Cardiac muscle cell (in vitro differentiated cells and primary cell): ENCODE measurements at places on chromosomes 5 and 9. TPM values are rescaled to one million over a fixed set of nuclear protein-coding genes. Genes with fewer than 3 reads are reported as not detected.

GRCh38 chr5:52853650-52854049 is 65.9 kb downstream of the ITGA1 start:
- H3K27me3 ChIP-seq = no peaks in the 10 kb centered on the region
- H3K36me3 ChIP-seq = no peaks in the 10 kb centered on the region
- no peak overlapping the region for H3K4me3 ChIP-seq
- DNase-seq = no peak

DNA sequence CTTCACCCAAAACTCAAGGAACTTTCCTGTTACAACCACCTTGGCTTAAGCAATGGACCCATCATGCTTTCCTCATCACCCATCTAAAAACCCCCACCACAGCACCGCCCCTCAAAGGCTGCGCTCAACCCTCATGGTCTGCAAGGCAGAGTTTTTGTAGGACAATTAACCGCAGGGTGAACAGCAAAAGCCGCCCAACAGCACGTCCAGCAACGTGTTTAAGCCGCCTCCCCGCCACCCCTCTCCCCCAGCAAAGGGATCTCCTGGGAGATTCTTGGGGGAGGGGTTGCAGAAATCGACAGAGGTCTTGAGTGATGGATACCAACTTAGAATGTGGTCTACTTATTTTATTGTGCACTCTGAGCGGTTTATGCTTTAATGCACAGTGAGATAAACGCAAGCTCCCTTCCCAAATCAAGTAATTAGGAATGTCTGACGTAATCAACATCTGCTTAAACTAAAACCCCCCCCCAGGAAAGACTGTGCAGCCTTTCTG is 1.9 kb downstream of the ROR2 start:
- H3K4me3 ChIP-seq = peak overlapping the region; percentile 98
- H3K4me1 ChIP-seq = peaks cover 47% of the 10 kb centered on the region
- DNase-seq = peak; percentile 23
- no peaks in the 10 kb centered on the region for H3K36me3 ChIP-seq

GRCh38 chr9:1337169-1337568 is 287.0 kb downstream of the DMRT2 start:
- DNase-seq = no peak
- no peaks in the 10 kb centered on the region for H3K4me1 ChIP-seq
- H3K27ac ChIP-seq = no peak overlapping the region
- no peaks in the 10 kb centered on the region for H3K27me3 ChIP-seq
- no peaks in the 10 kb centered on the region for H3K36me3 ChIP-seq

FLT4 gene
- polyA plus RNA-seq = 3.5 and 3.9 TPM in 2 replicates

BTNL3 gene
- polyA plus RNA-seq = not detected in 2 replicates

DNA sequence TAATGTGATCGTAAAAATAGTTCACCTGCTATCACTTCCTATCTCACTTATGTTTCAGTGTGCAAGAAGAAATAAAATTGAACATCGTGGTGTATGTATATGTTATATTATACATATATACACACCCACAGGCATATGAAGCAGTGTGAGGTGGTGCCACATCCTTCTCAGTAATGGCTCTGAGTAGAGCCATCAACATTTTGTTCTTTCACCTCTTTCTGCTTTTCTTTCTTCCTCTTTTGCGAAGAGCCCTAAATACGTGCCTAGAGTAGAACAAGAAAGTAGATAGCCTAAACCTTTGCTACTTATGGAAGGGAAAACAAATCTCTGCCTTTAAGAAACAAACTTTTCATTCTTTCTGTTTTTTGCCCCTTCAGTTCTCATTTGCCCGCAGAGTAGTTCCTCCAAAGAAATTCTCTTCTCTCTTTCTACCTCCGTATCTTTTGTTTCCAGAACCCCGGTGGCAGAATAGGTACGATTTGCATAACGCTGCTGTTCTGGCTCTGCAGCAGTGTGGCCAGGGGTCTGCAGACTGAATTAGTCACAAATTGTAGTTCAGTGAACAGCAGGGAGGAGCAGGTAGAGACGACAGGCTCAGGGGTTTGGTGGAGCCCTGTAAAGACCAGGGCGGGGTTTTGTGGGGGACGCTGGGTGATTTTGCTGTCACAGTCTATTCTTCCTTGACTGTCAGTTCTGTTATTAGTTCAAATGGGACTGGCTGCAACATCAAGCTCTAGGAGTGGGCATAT is 40.5 kb upstream of the PJA2 start:
- DNase-seq = no peak
- H3K27me3 ChIP-seq = no peaks in the 10 kb centered on the region
- no peaks in the 10 kb centered on the region for H3K36me3 ChIP-seq
- H3K27ac ChIP-seq = no peak overlapping the region

GRCh38 chr5:84411832-84412605 is 27.3 kb upstream of the EDIL3 start:
- H3K27me3 ChIP-seq = no peaks in the 10 kb centered on the region
- H3K4me3 ChIP-seq = no peak overlapping the region
- H3K36me3 ChIP-seq = no peaks in the 10 kb centered on the region
- no peak for DNase-seq

GRCh38 chr5:173790177-173790719 is 97.9 kb upstream of the CPEB4 start:
- peaks cover 15% of the 10 kb centered on the region for H3K4me1 ChIP-seq
- DNase-seq = no peak
- H3K27me3 ChIP-seq = no peaks in the 10 kb centered on the region
- no peak overlapping the region for H3K4me3 ChIP-seq
- H3K27ac ChIP-seq = no peak overlapping the region

DNA sequence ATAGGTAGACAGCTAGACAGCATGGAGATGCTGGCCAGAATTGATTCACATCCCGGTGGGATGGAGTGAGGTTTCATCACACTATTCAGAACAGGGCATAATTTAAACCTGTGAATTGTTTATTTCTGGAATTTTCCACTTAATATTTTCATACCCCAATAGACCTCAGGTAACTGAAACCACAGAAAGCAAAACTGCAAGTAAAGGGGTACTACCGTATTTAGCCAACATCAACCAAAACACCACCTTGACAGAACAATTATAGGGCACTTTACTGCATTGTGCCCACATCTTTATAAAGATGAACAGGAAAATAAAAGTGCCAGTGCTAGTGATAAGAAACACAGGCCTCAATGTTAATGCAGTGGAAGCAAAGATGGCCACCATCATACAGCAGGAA is 7.5 kb downstream of the SERINC5 start:
- no peak for DNase-seq
- H3K4me3 ChIP-seq = no peak overlapping the region
- no peaks in the 10 kb centered on the region for H3K36me3 ChIP-seq

C5orf34 gene
- polyA plus RNA-seq = 5.2 and 9.7 TPM in 2 replicates

NDOR1 gene
- 9.1 and 18.1 TPM in 2 replicates for polyA plus RNA-seq

GRCh38 chr5:72156946-72157624 is 49.8 kb downstream of the MAP1B start:
- DNase-seq = peak; percentile 61
- H3K27me3 ChIP-seq = no peaks in the 10 kb centered on the region
- no peaks in the 10 kb centered on the region for H3K4me1 ChIP-seq
- H3K4me3 ChIP-seq = no peak overlapping the region
- no peak overlapping the region for H3K27ac ChIP-seq
- H3K36me3 ChIP-seq = no peaks in the 10 kb centered on the region

CMBL gene
- 3.9 and 10.9 TPM in 2 replicates for polyA plus RNA-seq

DNA sequence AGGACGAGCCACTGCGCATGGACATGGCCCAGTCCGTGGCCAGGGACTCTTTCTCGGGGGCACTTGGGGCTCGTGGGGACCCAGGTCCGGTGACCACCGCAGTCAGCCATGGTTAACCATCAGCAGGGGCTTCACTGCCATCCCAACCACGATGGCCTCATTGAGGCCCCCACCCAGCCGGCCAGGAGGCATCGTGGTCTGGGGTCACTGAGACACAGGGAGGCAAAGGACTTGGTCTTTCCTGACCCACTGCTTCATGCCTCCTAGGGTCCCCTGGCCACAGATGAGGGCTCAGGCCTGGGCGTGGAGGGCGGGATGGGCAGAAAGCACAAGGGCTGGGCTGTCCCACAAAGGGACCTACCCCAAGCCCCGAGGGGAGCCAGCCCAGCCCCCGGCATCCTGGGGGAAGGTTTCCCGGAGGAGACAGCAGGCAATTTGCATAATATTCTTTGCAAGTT is 6.6 kb downstream of the NACC2 start:
- no peaks in the 10 kb centered on the region for H3K36me3 ChIP-seq
- no peak overlapping the region for H3K4me3 ChIP-seq
- H3K27me3 ChIP-seq = no peaks in the 10 kb centered on the region
- no peak for DNase-seq

- no peaks in the 10 kb centered on the region for H3K36me3 ChIP-seq
- H3K27me3 ChIP-seq = no peaks in the 10 kb centered on the region
- no peak overlapping the region for H3K27ac ChIP-seq
- peaks cover 8% of the 10 kb centered on the region for H3K4me1 ChIP-seq
- H3K4me3 ChIP-seq = no peak overlapping the region
Measured at GRCh38 chr5:99243111-99243510, 314.3 kb upstream of the CHD1 start.

GRCh38 chr5:55626790-55627189 is 85.3 kb downstream of the SLC38A9 start:
- no peaks in the 10 kb centered on the region for H3K36me3 ChIP-seq
- DNase-seq = no peak
- no peak overlapping the region for H3K27ac ChIP-seq

PRLR gene
- polyA plus RNA-seq = not detected in 2 replicates

- H3K4me3 ChIP-seq = no peak overlapping the region
- H3K27ac ChIP-seq = no peak overlapping the region
- no peaks in the 10 kb centered on the region for H3K4me1 ChIP-seq
- H3K36me3 ChIP-seq = no peaks in the 10 kb centered on the region
- no peaks in the 10 kb centered on the region for H3K27me3 ChIP-seq
Measured at GRCh38 chr9:116952436-116952810, 265.3 kb downstream of the TRIM32 start.

ISL1 gene
- polyA plus RNA-seq = 8.5 and 11.2 TPM in 2 replicates

DNA sequence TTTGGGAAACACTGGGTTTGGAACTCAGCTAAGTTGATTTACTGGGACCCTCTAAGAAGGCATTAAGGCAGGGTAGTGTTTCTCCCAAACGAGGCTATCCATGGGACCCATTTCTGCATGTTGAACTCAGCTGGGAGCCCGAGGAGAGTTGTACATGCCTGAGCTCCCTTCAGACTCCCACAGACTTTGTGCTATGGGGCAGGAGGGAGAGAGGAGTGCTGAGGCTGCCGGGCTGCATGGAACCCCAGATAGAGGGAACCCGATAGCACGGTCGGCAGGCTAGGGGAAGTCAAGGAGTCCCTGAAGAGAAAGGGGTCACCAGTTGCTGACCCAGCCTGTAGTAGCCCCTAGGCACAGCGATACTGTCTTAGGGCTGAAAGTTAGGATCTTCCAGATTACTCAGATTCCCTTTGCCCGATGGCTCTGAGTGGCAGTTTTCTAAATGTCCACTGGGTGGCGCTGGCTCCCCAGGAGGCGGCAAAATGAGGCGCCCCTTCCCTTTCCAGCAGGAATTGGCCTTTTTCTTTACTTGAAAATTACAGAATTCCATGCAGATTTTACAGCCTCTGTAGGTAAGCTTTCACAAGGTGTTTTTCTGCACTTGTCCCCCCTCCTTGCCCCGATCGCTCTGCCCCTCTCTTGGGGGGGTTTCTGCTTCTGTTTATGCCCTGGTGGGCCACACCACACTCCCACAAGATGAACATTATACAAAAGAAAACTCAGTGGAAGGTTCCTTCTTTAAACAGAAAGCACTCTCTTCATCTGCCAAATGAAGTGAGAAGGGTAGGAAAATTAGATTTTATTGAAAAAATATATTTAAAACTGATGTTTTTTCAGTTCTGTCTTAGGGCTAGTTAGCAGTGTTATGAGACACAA is 17.8 kb downstream of the NANS start:
- no peaks in the 10 kb centered on the region for H3K36me3 ChIP-seq
- H3K27me3 ChIP-seq = no peaks in the 10 kb centered on the region
- H3K27ac ChIP-seq = no peak overlapping the region
- no peaks in the 10 kb centered on the region for H3K4me1 ChIP-seq
- no peak overlapping the region for H3K4me3 ChIP-seq
- DNase-seq = peak; percentile 64

DNA sequence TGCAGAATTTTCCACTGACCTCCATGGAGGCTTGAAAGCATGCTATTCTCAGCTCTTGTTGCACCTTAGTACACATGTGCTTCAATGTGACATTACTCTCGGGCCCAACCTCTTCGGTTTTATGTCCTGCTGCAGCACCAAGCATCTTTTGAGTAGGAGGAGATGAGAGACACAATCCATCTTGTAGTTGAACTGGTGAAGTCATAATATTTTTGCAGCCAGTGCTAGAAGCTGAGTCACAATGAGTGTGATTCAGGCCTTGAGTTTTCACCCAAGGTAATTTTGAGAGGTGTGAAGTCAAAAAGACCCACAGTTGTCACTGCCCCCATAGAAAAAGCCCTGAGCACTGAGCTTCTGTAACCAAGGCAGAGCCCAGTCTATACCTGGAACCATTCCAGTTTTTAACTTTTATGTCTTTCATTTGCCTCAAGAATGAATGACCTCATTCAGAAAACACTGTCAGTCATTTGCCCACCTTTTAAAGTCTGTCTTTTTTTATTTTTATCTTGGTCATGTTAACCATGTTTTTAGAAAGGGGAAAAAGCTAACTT is 117.7 kb downstream of the ZNF462 start:
- H3K4me3 ChIP-seq = no peak overlapping the region
- no peaks in the 10 kb centered on the region for H3K4me1 ChIP-seq
- no peak for DNase-seq
- peaks cover 39% of the 10 kb centered on the region for H3K36me3 ChIP-seq

GRCh38 chr9:88826181-88826580 is 165.1 kb upstream of the S1PR3 start:
- no peak overlapping the region for H3K27ac ChIP-seq
- H3K4me1 ChIP-seq = no peaks in the 10 kb centered on the region
- no peak overlapping the region for H3K4me3 ChIP-seq
- no peak for DNase-seq
- H3K27me3 ChIP-seq = no peaks in the 10 kb centered on the region

- no peak overlapping the region for H3K4me3 ChIP-seq
- H3K4me1 ChIP-seq = no peaks in the 10 kb centered on the region
- H3K36me3 ChIP-seq = peaks cover 66% of the 10 kb centered on the region
- H3K27me3 ChIP-seq = no peaks in the 10 kb centered on the region
- H3K27ac ChIP-seq = no peak overlapping the region
- DNase-seq = peak; percentile 72
Measured at GRCh38 chr5:36177715-36178523, 26.0 kb downstream of the SKP2 start.

DNA sequence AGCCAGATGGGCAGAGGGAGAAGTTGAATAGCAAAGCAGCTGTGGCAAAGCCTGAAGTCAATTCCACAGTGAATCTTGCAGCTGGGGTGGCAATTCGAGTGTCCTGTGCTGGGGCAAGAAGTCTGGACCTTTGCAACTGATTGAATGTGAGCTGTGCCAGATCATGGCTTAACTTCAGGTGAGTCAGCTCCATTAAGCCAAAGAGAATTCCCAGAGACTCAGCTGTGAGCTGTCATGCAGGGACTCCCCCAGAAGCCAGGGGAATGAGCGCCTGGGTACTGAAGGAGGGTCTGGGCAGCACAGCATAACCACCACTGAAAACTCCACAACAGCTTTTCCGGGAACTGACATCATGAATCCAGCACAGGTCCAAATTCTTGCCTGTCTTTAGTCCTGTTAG is 153.5 kb upstream of the TRPC7 start:
- H3K27me3 ChIP-seq = no peaks in the 10 kb centered on the region
- H3K27ac ChIP-seq = no peak overlapping the region
- H3K4me1 ChIP-seq = no peaks in the 10 kb centered on the region

MOB3B gene
- 0.81 and 1.7 TPM in 2 replicates for polyA plus RNA-seq
